ENCODE measurements at places on chromosomes 7 and 10.

DNA sequence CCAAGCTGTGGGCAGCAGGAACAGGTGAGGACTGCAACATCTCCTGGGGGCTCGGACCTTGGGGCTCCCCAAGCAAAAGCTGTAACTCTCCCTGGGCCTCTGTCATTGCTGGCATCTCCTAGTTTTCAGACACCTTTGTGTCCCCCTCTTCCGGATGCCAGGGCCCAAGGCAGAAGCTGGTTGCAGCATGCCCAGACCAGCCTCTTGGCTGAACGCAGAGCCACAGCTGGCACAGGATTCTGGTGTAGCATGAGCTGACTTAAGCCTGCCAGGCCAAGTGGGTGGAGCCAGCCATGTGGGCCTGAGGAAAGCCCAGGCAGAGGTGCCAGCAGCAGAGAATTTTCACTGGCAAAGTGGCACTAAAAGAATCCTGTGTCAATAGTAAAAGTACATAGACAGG, 43.5 kb downstream of the ZWINT start:
- DNase-seq = no peak

GRCh38 chr10:110758898-110759297, 112.8 kb upstream of the PDCD4 start:
- DNase-seq = no peak

DNA sequence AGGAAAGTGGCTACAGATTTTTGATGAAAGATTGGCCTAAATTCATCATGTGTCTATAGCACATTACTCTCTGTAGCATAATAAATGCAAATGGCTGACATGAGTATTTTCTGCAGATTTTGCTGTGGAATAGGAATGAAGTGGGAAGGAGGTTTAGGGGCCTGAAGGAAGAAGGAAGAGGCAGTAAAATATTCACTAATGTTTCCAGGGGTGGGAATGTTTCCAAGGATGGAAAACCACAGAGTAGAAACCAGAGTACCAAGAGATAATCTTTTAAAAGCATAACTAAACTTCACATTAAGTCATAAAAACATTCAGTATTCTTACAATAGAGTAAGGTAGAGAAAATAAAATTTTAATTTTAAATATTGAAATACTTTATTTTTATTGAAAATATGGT, 267.8 kb downstream of the BICC1 start:
- DNase-seq = no peak

- no peak for DNase-seq
Observed at GRCh38 chr10:104435822-104436221, 82.2 kb downstream of the CFAP58 start.

GRCh38 chr7:52107355-52107754, 790.7 kb upstream of the COBL start:
- DNase-seq = no peak

DNA sequence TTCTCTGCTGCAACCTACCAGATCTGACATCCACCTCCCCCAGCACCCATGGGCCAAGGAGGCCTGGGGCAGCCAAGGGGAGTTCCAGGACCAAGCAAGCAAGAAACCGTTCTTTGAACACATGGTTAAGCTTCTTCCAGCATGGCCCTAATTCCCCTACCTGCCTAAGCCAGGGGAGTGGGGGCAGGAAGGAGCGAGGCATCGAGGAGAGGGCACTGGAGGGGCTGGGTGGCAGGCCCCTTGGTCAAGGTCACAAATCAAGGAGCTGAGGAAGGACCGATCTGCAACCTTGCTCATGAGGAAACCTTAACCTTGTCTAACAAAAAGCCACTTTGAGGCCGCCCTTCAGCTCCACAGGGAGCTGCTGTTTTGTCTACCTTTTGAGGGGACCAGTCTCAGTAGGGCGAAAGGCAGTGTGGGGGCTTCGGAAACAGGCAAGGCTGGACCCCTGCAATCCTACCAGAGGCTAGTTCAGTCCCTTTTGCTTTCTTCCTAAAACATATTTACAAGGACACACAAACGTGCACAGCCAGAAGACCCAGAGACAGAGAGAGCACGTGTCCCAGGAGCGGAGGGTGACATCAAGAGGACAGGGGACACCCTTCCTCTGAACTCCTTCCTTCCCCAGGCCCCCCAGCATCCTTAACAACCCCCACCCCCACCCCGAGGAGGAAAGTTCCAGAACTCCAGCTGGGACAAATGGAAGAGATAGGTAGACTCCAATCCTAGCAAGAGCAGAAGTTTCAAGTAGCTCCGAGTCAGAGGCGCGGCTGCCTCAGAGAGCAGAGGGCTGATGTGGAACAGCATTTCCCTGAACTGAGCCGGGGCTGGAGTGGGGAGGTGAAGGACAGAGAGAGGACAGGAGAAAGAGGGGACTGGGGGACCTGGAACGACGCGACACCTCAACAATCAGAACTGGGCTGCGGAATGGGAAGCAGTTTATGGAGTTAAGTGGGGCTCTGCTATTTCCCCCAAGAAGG, 28.2 kb downstream of the SPOCK2 start:
- no peak for DNase-seq

DNA sequence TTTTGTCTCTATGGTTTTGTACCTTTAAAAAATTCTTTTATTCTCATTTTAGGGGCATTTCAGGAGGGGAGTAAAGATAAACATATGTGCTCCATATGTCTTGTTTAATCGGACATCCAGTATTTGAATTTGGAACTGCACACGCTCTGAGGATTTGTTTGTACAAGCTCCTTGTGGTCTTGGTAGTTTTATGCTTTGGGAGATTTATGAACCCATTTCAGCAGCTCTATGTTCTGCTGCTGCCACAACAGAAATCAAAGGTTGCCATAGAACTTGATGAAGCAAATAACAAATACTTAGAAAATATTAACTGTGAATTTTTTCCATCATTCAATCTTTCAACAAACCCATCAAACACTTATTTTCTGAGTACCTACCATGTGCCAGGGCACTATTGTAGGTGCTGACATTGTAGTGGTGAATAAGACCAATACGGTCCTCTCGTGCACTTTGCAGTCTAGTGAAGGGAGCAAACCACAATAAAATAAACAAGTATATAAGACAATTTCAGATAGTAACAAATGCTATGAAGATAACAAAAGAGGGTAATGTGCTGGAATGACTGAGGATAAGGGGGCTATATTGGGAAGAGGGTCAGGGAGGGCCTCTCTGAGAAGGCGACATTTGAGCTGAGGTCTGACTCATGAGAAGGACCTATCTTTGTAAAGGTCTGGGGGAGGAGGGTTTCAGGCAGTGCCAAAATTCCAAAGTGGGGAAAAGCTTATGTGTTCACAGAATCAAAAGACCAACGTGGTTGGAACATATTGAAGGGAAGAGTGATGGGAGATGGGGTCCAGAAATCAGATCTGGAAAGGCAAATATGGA, 30.4 kb downstream of the MYPN start:
- peak; percentile 70 for DNase-seq

DNA sequence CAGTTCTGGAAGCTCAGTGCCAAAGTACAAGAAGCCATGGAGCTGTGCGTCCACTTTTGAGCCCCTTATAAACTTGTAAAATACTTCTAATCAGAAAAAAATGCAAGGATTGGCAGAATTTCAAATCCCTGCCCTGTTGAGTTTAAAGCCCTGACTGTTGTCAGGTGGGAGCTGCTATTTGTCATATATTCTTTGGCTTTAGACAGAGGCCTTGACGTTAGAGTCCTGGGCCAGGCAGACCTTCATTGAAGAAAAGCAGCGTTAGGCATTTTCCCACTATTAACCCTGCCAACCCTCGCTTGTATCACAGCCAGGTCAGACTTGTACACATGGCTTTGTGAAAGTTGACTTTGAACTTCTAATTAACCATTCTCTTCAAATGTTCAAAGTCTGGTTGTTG, 155.4 kb downstream of the TWIST1 start:
- DNase-seq = no peak

DNA sequence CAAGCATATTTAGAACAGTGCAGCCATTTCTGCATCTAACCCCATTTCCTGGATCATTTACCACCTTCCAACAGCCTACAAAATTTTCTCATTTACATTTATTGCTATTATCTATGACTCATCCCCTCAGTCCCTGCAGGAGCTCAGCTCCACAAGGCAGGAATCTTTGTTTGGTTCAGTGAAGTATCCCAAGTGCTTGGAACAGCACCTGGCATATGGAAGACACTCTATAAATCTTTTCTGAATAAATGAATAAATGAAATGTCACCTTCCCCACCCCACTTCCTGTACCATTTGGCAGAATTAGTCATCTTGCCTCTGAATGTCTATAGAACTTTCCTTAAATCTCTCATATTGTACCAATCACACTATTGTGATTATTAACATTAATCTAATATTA, 110.7 kb downstream of the HIP1 start:
- no peak for DNase-seq

GRCh38 chr7:5495581-5496375, 72.1 kb upstream of the TNRC18 start:
- DNase-seq = no peak

- no peak for DNase-seq
Observed at GRCh38 chr10:63077800-63078199, 55.3 kb upstream of the NRBF2 start.

- DNase-seq = no peak
Observed at GRCh38 chr7:3598854-3599253, 297.8 kb downstream of the SDK1 start.

DNA sequence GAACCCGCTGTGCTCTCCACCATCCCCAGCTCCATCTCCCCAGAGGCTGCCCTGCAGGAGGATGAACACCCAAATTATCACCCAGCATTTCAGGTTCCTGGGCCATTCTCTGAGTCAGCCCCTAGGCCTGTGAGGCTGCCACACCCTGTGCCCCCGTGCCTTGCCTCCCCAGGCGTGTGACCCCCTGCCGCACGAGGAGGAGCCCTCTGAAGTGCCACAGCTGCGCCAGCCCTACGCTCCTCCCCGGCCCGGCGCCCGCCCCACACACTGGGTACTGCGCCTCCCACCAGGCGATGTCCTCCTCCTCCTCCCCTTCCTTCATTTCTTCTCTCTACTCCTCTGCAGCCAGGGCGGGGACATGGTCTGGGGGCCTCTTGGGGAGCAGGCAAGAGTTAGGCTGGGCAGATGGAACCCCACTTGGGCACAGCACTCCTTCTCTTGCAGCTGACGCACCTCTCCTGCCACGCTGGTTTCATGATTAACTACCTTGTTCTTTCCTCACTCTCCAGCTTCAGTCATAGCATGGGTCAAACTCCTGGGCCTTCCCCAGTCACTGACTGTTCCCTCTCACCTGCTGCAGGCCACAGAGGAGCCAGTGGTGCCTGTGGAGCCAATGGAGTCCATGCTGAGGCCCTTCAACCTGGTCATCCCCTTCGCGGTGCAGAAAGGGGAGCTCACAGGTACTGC, 12.7 kb upstream of the ATP6V1F start:
- DNase-seq = no peak

DNA sequence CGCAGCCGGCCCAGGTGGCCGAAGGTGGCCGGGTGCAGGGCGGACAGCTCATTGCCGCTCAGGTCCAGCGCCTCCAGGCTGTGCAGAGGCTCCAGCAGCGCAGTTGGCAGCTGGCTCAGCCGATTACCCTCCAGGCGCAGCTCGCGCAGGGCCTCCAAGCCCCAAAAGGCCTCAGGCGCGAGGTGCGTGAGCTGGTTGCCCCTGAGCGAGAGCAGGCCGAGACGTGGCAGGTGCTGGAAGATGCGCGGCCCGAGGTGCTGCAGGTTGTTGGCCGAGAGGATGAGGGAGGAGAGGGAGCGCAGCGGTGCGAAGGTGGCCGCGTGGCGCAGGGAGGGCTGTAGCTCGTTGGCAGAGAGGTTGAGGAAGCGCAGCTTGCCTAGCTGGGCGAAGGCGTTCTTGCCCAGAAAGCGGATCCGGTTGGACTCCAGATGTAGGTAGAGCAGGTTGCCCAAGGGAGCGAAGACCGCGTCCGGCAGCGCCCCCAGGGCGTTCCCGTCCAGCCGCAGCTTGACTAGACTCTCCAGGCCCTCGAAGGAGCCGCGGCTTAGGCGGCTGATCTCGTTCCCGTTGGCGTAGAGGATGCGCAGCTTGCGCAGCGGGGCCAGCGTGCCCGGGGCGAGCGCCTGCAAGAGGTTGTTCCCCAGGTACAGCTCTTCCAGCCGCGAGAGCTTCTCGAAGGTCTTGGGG, 923 bp downstream of the TRIL start:
- peak; percentile 82 for DNase-seq

DNA sequence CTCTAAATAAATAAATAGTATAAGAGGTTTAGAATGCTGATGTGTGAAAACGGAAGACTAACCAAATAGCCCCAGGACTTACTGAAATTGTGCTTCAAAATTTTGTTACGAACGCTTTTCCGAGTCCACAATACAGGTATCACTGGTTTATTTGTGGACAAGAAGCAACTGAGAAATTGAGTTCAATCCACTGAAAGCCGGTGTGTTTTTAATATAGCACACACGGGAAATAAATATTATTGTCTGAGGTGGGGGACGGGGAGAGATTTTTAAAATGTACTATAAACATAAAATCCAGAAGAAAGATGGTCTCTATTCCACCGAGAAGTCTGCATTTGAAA, 598 bp downstream of the SLC16A12 start:
- no peak for DNase-seq

DNA sequence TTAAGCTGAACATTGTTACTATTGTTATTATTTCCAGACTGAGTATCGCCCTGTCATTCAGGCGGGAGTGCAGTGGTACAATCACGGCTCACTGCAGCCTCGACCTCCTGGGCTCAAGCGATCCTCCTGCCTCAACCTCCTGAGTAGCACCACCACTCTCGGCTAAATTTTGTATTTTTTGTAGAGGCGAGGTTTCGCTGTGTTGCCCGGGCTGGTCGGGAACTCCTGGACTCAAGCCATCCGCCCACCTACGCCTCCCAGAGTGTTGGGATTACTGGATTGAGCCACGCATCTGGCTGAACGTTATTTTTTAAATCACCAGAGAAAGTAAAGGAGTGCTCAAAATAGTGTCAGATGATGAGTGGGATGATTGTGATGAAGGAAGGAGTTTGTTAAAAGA, 1.4 kb upstream of the HNRNPF start:
- no peak for DNase-seq

DNA sequence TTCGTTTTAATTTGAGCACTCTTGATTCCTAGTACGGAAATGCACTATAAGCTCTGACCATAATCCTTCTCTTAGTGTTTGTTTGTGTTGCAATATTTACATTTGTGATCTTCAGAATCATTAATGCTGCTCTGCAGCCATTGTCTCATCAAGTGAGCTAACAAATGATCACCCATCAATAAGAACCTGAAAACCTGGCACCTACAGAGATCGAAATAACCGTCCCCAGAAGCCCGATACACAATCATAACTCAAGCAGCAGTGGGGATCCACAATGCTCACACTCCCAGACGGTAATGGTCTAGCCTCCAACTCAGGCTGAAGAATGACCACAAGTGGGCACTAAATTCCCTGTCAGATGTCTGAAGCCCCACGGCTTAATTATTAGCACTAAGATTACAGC, 156.0 kb upstream of the NFE2L3 start:
- DNase-seq = no peak

GRCh38 chr10:77301305-77301730, 336.3 kb downstream of the KCNMA1 start:
- no peak for DNase-seq
